ENCODE measurements at places on chromosomes 13 and 19. TPM values are rescaled to one million over a fixed set of nuclear protein-coding genes. Genes with fewer than 3 reads are reported as not detected.

- DNase-seq, result no peak
Measured at GRCh38 chr13:78700121-78700910, 41.4 kb upstream of the OBI1 start.

The POU4F1 gene
- not detected for total RNA-seq

The ZNF69 gene
- total RNA-seq, result 17.0 TPM

The SHISA7 gene
- not detected for total RNA-seq

DNA sequence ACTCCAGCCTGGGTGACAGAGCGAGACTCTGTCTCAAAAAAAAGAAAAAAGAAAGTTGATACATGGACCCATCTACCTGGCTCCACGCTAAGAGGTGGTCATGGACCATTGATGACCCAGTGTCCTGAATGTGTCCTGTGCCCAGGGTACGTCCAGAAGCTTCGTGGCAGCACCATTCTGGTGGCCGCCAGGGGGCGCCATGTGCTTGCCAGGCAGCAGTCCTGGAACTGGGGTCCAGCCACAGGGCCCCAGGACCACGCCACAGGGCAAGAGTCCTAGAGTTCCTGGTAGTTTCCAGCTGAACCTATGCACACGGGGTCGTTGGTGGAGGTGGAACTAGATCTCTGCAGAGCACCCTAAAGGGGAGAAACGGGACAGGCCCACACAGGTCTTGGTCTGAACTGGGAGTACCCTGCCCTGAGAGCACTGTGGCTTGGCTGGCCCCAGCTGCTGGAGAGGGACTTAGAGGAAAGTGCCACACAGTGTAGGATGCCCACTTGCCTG lies 19.9 kb upstream of the FBXO27 start:
- peak; percentile 46 for DNase-seq

The CELF5 gene
- not detected for total RNA-seq

DNA sequence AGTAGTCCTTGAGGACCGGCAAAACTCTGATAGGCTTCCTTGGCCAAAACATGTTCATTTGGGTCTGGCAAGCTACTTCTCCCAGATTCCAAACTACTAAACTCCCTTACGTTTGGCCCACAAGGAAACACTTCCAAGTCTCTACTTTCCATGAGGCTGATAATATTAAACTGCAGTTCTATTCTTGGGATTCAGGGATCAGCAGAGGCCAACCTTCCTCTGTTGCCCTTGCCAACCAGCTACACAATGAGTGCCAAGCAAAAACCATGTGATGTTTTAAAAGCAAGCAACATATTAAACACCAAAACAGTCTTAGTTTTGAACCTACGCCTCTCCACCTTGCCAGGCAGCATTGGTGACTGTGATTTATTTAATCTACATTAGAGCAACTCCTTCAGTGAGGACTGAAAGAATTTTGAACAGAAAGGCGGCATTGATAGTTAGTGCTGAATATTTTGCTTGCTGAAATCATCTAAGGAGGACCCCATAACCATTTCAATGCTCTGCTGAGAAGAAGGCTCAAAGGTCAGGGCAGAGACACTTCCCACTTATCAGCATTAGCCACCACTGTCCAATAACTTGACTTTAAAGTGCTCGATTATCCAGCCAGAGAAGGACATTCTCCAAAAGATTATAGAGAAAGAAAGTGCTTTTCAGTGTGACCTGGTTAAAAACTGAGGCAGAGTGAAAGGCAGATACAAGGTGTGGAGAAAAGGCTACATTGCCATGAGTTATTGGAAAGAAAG lies 287.1 kb downstream of the TBC1D4 start:
- DNase-seq, result no peak

DNA sequence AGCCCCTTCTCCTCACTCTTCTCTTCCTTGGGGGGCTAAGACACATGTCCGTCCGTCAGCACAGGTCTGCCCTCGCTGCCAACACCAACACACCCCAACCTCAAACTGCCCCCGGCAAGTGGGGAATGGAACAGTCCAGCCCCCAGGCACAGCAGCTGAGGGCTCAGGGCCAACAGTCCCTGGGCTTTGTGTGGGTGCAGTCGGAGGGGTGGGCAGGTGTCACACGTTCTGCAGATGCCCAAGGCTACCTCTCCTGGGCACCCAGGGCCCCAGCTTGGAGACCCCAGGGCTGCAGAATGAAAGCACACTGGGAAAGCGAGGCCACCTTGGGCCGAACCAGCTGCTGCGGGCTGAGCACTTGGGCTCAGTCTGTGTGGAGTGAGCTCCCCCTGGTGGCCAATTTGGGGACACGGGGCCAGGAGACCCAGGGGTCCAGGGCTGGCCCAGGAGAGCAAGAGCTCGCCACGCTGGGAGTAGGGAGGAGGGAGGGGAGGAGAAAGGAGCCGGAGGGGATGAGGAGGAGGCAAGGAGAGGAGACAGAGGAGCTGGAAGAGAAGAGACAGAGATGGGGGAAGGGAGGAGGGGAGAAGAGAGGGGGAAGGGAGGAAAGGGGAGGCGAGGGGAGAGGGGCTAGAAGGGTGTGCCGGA lies 14.0 kb upstream of the ATP8B3 start:
- peak; percentile 77 for DNase-seq

The CD37 gene
- 9.7 TPM for total RNA-seq

The NANOS2 gene
- not detected for total RNA-seq

The SLC5A5 gene
- 1.7 TPM for total RNA-seq

DNA sequence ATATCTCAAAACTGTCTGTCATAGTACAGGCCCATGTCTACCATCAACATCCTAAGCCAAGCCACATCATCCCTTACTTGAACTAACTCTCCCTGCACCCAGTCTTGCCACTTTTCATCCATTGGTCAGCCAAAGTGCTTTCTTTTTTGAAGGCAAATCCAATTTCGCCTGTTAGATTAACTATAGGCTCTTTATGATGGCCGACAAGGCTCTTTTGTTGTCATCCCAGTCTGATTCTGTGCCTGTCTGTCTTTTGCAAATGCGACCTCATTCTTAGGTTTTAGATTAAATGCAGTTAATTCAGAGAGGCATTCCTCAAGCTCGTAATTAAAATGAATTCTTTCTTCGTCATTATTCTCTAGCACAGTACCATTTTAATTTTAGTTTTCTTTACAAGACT lies 148.3 kb downstream of the HS6ST3 start:
- no peak for DNase-seq

DNA sequence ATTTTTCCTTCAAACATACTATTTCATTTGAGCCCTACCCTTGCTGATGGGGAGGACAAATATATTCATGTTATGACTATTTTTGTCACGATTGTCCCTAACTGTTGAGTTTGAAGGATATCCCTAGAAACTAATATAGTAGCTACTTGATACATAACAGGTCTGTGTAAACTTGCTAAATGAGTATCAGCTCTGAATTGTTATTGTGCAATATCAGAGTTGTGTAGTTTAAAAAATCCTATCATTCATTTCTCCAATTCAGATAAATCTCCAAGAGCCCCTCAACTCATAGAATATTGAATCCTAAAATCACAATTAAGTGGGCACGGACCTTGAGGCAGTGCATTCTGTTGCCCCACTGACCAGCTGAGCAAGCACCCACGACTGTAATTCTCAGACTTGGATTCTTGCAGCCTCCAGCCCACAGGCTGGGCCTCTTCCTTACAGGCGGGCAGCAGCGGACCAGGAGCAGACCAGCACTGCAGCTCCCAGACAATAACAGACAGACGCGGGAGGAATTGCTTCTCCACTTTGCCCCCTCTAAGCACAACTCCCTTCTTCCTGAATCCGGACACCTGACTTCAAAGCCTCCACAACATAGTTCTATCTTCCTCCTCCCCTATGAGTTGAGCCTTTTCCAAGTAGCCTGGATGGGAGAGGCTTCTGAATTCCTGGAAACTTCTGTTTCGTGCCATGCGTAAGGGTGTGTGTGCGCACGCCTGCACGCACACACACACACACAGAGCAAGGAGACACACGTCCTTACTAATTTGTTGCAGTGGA lies 337.6 kb upstream of the ARGLU1 start:
- DNase-seq, result no peak

DNA sequence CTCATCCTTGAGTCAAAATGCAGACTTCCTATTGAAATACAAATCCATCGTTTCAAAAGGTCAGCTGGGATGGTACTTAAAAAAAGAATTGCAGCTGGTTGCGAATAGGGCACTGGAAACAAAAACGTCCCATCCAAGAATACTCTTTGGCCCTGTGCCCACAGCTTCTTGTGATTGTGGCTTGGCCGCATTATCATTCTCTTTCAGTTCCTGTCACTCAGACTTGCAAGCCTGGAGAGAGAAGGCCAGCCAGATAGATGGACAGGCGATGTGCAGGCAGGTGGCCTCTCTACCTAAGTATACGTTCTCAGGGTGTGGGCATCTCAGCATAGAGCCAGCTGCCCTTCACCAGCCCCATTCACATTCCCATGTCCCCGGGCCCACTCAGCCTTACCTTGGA lies 208.5 kb upstream of the ZNF536 start:
- DNase-seq, result no peak

All from thyroid gland (tissue), 4 donors.